K562 (cell line): ENCODE measurements at places on chromosomes 1 and 21. TPM values are rescaled to one million over a fixed set of nuclear protein-coding genes. Genes with fewer than 3 reads are reported as not detected.

DNA sequence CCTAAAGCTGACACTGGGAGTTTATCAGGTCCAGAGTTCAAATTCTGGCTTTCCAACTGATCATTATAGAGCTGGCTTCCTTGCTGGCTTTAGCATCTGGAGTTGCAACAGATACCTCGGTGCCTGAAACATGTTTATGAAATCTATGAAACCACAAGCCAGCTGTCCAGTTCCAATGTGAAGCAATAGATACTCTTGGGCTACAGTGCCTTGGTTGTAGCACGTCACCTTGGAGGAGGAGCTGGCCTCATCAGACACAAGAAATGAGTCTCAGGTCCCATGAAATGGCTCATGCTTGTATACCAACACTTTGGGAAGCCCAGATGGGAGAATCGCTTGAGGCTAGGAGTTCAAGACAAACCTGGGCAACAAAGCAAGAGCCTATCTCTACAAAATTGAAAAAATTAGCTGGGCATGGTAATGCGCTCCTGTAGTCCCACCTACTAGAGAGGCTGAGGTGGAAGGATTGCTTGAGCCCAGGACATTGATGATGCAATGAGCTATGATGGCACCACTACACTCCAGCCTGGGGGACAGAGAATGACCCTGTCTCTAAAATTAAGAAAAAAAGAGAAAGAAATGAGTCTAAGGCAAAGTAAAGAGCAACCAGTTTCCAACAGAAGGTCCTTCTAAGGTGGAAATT, 132.5 kb upstream of the ZNF648 start:
- no peak for DNase-seq

DNA sequence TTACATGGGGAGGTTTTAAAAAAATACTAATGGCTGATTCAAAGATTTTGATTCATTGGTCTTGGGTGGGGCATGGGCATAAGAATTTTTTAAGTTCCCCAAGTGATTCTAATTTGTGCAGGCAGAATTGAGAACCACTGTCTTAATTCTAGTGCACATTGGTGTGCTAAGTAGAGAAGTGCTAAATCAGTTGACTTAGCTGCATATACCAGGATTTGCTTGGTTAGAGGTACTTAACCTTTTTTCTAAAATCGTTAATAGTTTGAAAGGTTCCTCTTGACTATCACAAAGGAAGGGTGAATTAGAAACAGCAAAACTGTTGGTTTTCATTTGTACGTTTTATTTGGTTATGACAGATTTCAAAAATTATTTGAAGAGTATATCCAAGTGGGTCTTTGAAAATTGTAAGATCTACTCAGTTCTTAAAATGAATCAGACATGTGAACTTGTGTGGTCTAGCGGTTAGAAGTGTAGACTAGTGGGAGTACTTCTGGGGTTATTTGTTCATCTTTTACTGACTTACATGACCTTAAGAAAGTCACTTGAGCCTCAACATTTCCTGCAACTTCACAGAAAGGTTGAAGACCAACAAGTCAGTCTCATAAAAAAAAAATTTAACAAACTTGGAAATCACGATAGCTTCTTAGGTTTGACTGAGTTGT, 66.7 kb downstream of the RPAP2 start:
- DNase-seq: no peak

DNA sequence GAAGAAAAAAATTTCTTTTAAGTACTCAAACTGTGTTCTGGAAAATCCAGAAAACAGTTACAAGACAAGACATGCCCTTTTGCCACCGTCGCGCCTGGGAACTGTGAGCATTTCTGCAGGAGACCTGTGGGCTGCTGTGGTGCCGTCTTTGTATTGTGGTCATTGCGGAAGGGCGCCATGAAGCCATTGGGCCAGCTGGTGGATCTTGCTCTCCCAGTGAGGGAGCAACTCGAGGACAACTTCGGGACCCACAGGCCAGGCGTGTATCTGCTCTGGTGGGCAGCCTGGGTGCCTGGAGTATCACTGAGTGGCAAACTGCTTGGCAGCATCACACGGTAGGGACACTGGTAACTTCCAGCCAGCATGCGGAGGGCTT, 3.8 kb upstream of the THEMIS2 start:
- DNase-seq: no peak

- DNase-seq: no peak
These were observed 12.3 kb downstream of the CAPN9 start for GRCh38 chr1:230759369-230760065.

GRCh38 chr1:112325504-112325903, 70.5 kb upstream of the CTTNBP2NL start:
- DNase-seq: no peak

GRCh38 chr1:28297826-28298225, 31.0 kb upstream of the MED18 start:
- no peak for DNase-seq

- no peak for DNase-seq
These were observed 238.0 kb downstream of the ASTN1 start for GRCh38 chr1:176926330-176927086.

DNA sequence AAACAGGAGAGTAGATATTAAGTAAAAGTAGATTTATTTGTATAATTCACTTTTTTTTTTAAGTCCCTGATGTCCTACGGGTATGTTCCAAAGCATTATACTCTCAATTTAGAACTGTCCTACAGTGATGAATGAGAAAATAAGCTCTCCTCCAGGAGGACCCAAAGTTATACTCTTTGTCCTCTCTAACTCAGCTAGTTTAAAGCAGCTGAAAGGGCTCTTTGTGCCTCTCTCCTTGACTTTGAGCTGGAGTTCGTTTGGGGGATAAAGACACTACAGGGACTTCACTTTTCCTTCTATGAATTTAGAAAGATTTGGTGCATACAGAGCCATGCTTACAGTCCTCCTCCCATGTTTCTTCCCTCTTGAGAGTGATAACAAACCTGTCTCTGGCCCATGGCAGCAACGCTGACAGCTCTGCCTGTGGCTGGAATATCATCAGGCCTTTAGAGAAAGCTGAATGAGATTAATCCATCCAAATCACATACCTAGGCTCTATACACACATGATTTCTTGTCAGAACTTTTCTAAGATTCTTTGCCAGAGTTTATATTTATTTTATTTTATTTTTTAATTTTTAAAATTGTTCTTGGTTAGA, 134.3 kb downstream of the PIK3R3 start:
- no peak for DNase-seq

GRCh38 chr1:10935246-10935645, 77.2 kb upstream of the TARDBP start:
- no peak for DNase-seq

DNA sequence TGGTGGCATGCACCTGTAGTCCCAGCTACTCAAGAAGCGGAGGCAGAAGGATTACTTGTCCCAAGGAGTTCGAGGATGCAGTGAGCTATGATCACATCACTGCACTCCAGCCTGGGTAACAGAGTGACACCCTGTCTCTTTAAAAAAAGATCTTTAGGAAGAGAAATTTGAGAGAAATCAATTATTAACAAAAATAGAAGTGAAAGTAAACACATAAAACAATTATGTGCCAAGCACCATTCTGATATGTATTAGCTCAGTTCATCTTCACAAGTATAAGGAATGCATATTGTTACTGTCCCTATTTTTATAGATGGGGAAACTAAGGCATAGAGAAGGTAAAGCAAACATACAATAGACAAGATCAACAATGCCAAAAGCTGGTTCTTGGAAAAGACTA, 48.1 kb downstream of the MATN1 start:
- no peak for DNase-seq

The PPM1J gene
- polyA plus RNA-seq: 8.2 and 8.5 TPM in 2 replicates

The NPPB gene
- polyA plus RNA-seq: not detected in 2 replicates

The FAM131C gene
- polyA plus RNA-seq: 0.29 TPM in 1 of 2 replicates, not detected in the other

The GLRX2 gene
- 62.2 and 62.4 TPM in 2 replicates for polyA plus RNA-seq

The LCE3D gene
- polyA plus RNA-seq: not detected in 2 replicates
